ENCODE measurements at places on chromosomes 7 and 10. TPM values are rescaled to one million over a fixed set of nuclear protein-coding genes. Genes with fewer than 3 reads are reported as not detected.

PIP gene
- not detected for total RNA-seq

RBM20 gene
- total RNA-seq, result 2.0 TPM

AKR1C2 gene
- total RNA-seq, result 15.3 TPM

OGA gene
- 43.8 TPM for total RNA-seq

CPA5 gene
- not detected for total RNA-seq

ASIC3 gene
- under 0.01 TPM for total RNA-seq

ASAH2 gene
- total RNA-seq, result 0.22 TPM

PCLO gene
- total RNA-seq, result 0.87 TPM

WIPF3 gene
- not detected for total RNA-seq

MYPN gene
- total RNA-seq, result not detected

TAC1 gene
- total RNA-seq, result not detected

MYOF gene
- total RNA-seq, result 58.1 TPM

ANKRD1 gene
- 350 TPM for total RNA-seq

TES gene
- total RNA-seq, result 78.0 TPM

ATOH7 gene
- total RNA-seq, result not detected

STARD3NL gene
- 107 TPM for total RNA-seq

LRIT1 gene
- not detected for total RNA-seq

ENTPD1 gene
- total RNA-seq, result 2.6 TPM

ACTL6B gene
- total RNA-seq, result not detected

FAM25G gene
- total RNA-seq, result not detected

CALCR gene
- total RNA-seq, result not detected

TMEM213 gene
- total RNA-seq, result not detected

CACNA2D1 gene
- 7.6 TPM for total RNA-seq

ADCYAP1R1 gene
- total RNA-seq, result under 0.01 TPM

AGMO gene
- total RNA-seq, result 0.22 TPM

NAT16 gene
- total RNA-seq, result not detected

ACTA2 gene
- total RNA-seq, result 3.2 TPM

OGDH gene
- 28.1 TPM for total RNA-seq

HSPA12A gene
- total RNA-seq, result 0.44 TPM

DHX32 gene
- 32.9 TPM for total RNA-seq

CAV2 gene
- total RNA-seq, result 141 TPM

SLC18A3 gene
- not detected for total RNA-seq

SORCS3 gene
- total RNA-seq, result not detected

VGF gene
- total RNA-seq, result not detected

OR13A1 gene
- total RNA-seq, result not detected

TSPAN33 gene
- 0.44 TPM for total RNA-seq

ENO4 gene
- total RNA-seq, result not detected

SLC39A12 gene
- under 0.01 TPM for total RNA-seq
